Urothelium cell line (cell line): ENCODE measurements at places on chromosomes 2 and 18.

GRCh38 chr18:46601141-46601805, 55.7 kb downstream of the LOXHD1 start:
- DNase-seq = no peak

- DNase-seq = no peak
Measured at GRCh38 chr2:88615822-88616221, 11.4 kb downstream of the EIF2AK3 start.

GRCh38 chr2:105248316-105249070, 7.0 kb downstream of the GPR45 start:
- no peak for DNase-seq

DNA sequence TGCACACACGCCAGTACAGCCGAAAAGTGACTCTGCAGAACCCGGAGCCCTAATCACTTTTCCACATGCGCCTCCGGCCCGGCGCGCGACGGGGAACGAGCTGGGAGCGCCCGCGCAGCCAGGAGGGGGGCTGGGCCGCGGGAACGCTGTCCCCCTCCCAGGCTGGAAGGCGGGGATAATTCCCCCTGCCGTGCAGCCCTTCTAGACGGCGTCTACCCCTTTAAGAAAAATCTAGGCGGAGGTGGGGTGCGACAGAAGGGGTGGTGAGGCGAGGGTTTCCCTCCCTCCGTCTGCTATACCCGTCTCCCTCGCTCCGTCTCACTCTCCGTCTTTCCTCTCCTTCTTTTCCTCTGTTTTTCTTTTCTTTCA, 2.4 kb downstream of the CYP26B1 start:
- DNase-seq = peak; percentile 86

DNA sequence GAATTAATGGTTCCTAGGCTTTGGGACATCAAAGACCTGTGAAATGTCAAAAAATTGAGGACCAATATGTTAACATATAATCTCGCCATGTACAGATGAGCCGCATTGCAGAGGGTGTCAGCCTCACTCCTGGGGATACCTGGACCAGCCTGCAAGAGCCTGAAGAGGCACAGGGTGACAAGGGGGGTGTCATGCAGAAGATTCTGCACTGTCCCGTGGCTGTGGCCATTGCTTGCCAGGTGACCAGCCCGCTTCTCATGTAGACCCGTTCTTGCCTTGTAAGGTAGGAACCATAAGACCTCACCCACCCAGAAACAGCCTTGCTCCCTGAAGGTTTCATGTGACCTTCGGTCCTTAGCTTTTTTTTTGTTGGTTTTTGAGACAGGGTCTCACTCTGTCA, 37.5 kb downstream of the TMEM37 start:
- no peak for DNase-seq

DNA sequence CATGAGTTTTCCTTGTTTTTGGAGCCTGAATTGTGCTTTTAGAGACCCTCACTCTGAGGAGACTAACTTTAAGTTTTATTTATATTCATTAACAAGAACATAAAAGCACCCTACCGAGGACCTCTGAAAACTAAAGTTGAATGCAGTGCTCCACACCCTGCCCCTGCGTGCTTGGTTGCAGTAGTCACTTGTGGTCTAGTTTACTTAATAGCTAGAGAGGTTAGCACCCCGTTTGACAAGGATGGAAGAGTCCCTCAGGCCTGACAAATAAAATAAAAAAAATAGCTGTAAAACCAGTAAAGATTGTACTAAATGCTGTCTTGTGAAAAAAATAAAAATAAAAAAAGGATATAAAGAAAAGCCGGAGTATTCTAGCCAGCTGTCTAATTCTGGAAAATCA, 395.2 kb downstream of the MTX2 start:
- DNase-seq = no peak

GRCh38 chr2:26274058-26274613, 29.4 kb downstream of the HADHB start:
- DNase-seq = no peak

GRCh38 chr2:25324905-25325592, 16.7 kb downstream of the DNMT3A start:
- DNase-seq = no peak

DNA sequence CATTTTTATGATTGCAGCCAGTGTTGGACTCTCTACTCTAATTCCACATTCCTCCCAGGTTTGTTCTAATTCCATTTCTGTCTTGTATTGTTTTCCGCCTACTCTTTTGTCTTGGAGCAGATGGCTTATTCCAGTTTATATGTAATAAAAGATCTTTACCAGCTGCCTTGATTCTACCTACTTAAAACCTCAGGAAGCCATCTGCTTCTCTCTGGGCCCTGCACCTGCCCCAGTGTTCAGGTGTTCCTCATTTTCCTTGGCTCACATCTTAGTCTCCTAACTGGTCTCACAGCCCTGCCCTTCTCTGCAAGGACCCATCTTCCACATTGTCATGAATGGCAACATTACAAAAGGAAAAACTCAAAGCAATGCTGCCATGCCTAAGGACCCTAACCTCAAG, 21.0 kb upstream of the IL37 start:
- DNase-seq = no peak

- no peak for DNase-seq
Measured at GRCh38 chr2:199956062-199956380, 639 bp downstream of the MAIP1 start.

GRCh38 chr2:38829971-38830370, 45.8 kb downstream of the DHX57 start:
- DNase-seq = no peak

DNA sequence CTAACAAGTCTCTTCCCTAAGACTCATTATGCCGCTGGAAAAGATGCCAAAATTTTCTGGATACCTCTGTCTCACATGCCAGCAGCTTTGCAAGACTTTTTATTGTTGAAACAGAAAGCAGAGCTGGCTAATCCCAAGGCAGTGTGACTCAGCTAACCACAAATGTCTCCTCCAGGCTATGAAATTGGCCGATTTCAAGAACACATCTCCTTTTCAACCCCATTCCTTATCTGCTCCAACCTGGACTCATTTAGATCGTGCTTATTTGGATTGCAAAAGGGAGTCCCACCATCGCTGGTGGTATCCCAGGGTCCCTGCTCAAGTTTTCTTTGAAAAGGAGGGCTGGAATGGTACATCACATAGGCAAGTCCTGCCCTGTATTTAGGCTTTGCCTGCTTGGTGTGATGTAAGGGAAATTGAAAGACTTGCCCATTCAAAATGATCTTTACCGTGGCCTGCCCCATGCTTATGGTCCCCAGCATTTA, 26.3 kb downstream of the DHRS9 start:
- DNase-seq = peak; percentile 85

- DNase-seq = no peak
Measured at GRCh38 chr18:68406761-68407160, 308.1 kb downstream of the TMX3 start.

GRCh38 chr2:3634596-3635121, 23.3 kb upstream of the ALLC start:
- no peak for DNase-seq

GRCh38 chr2:105140240-105140568, 101.3 kb upstream of the GPR45 start:
- DNase-seq = no peak

- DNase-seq = peak; percentile 29
Measured at GRCh38 chr2:147355706-147356105, 489.1 kb upstream of the ACVR2A start.

- DNase-seq = peak; percentile 88
Measured at GRCh38 chr2:172098650-172099471, 3.8 kb downstream of the DLX2 start.

- no peak for DNase-seq
Measured at GRCh38 chr18:53070788-53071187, 730.8 kb downstream of the DCC start.

GRCh38 chr2:15307526-15307925, 253.6 kb downstream of the NBAS start:
- DNase-seq = no peak

GRCh38 chr2:206642075-206643025, at the start of gene FAM237A:
Gene FAM237A, plus strand, starts transcription at chr2:206642487. Its CDS starts 1,750 bp downstream, at chr2:206644237.
- peak; percentile 62 for DNase-seq

DNA sequence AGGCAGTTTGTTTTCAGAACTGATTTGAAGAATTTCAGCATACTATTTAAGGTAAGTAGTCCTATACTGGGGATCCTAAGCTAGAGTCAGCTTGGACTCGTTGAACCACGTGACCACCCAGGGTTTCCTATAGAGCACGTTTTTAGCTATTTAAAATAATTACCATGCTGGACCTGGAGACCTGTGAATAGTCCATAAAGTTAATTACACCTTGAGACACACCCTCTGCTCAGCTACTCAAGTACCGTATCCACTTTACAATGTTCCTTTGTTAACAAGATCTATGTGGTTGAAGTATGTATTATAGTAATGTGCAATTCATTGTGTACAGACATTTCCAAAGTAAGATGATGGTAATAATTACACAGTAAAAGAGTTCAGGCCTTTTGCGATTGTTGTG, 67.6 kb downstream of the CRIM1 start:
- no peak for DNase-seq

GRCh38 chr2:9980520-9980919, 29.0 kb downstream of the GRHL1 start:
- no peak for DNase-seq

DNA sequence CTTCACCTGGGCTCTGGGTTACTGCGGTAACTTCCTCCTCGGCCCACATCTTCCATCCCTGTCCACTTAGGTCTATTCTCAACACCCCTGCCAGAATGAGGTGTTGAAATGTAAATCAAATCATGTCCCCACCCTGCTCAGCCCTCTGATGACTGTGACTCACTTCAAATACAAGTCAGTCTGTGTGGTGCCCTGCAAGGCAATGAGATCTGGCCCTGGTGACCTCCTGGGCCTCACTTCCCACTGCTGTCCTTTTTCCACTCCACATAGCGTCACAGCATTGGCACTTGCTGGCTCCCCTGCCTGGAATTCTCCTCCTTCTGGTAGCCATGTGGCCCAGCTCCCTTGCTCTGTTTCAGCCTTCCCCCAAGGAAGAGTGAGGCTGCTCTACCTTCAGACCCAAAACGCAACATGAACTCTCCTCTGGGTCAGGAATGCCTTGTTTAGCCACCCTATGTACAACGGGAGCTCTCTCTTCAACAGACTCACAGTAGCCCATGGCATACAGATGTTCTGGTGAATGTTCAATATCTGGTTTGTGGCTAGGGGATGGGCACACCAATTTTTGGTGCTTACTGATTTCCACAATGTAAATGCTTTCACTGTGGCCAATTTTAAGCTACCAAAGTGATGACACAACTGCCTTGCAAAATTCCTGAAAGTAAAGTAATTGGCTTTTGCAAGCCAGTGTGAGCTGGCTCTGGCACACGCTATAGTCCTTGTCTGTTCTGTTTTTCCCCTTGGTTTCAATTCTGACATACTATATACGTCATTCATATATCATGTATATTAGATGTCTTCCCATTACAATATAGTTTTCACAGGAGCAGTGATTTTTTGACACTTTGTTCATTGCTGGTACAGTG, 550.3 kb upstream of the HS6ST1 start:
- DNase-seq = peak; percentile 36

GRCh38 chr2:8482432-8482831, 199.4 kb upstream of the ID2 start:
- no peak for DNase-seq

GRCh38 chr2:113847144-113847543, 42.7 kb upstream of the ACTR3 start:
- DNase-seq = no peak

DNA sequence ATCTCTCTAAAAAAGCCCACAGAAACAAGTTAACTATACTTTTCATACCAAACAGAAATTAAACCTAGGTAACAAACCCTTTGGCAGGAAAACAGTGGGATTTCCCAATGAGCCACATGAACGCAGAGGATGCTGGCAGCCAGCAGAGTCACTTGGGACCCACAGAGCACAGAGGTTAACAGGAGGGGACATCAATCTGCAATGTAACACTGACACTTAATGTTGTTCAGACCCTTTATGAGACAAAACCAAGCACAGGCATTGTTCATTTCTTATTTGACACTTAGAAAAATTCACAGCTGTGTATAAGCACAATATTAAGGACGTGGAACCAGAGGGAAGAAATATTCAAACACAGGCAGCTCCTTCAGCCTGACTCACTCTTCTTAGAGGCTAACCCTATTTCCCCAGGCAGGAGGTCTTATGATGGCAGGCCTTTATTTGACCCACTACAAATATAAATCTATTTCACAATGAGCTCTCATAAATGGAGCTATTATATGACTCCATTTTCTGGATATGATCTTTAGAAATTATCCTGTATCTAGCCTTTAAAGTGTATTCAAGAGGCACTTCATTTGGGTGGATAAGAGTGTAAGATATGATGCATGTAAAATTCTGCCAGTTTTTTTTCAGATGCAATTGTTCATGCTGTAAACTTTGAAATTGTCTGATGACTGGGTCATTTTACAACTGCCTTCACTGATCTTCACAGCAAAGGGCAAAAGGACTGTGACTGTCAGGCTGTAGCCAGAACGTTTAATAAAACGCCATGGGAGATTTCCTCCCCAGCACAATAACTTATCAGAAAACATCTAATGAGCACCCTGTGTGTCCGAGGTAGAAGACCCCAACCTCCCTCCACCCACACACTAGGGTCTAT, 132.8 kb upstream of the SATB2 start:
- no peak for DNase-seq

- DNase-seq = peak; percentile 54
Measured at GRCh38 chr2:26477911-26478253, at the start of gene OTOF. Gene OTOF, minus strand, starts transcription at chr2:26478124.

DNA sequence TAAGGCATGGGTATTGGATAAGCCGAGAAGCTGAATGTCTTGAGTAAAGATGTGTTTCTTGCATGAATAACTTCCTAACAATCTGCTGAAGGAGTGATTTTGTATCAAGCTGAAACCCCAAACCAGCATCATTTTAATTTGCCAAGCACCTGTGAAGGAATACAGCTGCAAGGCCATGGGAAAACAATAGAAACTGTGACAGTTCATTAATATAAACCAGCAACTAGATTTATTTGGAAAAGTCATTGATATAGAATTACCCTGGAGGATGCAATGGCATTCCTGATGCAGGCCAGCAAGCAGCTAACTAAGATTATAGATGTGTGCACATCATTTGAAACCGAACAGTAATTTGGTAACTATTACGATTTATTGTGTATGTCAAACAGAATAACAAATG, 155.7 kb upstream of the TCF4 start:
- DNase-seq = no peak

DNA sequence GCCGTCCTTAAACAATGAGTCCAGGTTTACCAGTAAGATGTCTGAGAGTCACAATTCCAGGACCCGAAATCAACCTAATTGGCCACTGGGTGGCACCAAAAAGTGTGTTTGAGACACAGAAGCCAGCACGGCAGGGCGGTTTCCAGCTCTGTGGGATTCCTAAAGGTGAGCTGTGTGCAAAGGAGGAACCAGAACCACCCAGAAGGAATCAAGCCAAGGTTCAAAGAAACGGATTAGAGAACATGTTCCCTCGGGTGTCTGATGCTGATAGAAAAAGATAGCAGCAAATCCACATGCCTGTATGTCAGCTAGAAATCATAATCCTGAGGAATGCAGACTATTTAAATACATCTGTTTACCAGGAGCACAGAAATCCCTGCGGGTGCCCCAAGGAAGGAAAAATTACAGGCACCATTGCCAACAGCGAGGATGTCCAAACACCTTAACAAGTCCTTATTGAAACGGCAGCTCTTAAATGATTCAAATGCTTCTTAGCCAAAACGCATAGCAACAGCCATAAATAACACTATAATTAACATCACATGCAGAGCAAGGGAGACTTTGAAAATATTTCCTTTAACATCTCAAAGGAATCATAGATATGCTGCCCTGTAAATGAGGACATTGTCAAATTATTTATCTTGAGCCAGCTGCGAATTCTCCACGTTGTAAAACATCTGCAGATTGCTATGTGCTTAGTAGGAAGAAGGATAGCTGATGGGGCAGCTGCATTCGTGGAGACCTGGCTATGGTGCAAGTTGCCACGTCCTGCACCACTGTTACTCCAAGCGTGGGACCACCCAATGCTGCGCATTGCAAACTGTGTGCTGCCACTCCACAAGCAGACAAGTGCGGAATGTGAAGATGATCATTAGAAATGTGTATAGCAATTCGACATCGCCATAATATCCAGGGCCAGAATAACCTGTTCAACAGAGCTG, 318.7 kb upstream of the NCKAP5 start:
- DNase-seq = peak; percentile 87
